ENCODE measurements at places on chromosomes 4 and X. TPM values are rescaled to one million over a fixed set of nuclear protein-coding genes. Genes with fewer than 3 reads are reported as not detected.

DNA sequence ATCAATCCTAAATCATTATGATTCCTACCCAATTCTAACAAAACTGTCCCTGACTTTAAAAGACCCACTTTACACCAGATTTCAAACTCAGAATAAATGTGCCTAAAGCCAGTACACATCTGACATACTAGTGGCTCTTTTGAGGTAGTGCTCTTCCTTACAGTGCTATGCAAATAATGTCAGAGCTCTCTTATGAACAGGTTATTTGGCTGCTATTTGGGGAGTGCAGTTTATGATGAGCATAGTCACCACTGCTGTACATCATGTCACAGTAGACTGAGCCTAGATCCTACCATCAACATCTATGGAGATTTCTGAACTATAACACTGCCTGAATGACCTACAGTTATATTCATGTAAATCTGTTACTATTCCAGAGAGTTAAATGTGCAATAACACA is 50.4 kb upstream of the PAGE5 start:
- no peak for DNase-seq

GRCh38 chr4:169341490-169341889 is 70.7 kb upstream of the SH3RF1 start:
- no peak for DNase-seq

- no peak for DNase-seq
These were observed 5.2 kb downstream of the CDK16 start for GRCh38 chrX:47223476-47224250.

Gene GPR50
- total RNA-seq = not detected

Gene TRIM61
- total RNA-seq = 0.79 TPM

All from right atrium auricular region (tissue), 2 donors.